ENCODE measurements at places on chromosomes 1 and 21.

- no peak for DNase-seq
Observed at GRCh38 chr1:179025975-179026812, 500 bp downstream of the FAM20B start.

GRCh38 chr21:46005081-46005480, 23.5 kb downstream of the COL6A1 start:
- DNase-seq: no peak

- no peak for DNase-seq
Observed at GRCh38 chr1:116722016-116722838, 32.0 kb upstream of the CD2 start.

DNA sequence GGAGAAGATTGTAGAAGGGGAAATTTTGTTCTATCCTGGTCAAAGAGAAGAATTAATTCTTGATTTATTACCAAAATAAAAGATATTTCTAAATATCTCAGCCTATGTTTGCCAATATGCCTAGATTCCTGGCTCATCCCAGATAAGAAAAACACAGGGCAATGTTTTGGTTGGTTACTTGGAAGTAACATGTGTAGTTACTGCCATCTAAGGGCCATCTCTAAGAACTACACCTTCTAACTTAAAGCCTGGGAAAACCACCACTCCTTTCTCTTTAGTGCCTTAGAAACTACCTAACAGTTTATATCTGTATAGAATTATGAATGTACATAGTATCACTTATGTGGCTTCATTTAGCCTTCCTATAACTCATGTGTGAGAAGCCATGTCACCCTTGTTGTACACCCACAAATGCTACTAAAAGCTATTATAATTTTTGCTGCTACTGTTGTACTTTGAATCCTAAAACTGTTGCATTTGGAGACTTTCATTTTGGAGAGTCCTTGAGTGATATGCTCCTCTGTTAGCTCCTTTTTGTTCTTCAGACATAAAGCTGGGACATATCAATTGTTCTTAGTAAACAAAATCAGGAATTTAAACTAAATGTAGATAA, 4.5 kb downstream of the AIM2 start:
- no peak for DNase-seq

DNA sequence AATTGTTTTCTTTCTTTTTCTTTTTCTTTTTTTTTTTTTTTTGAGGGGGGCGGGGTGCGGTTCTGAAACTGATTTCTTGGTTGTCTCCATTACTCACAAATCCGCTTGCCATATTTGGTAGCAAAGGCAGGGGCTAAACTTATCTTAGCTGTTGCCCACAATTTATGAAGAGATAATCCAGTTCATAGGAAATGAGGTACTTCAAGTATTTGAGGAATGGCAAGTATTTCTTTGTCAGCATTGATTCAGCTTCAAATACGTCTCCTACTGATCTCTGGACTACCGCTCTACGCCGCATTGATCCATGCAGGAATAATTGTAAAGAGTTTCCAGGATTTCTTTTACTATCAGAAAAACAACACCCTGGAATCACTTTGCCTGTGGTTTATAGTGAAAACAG, 289.2 kb upstream of the DPYD start:
- DNase-seq: peak; percentile 7

GRCh38 chr1:175808573-175808972, 65.2 kb upstream of the TNR start:
- no peak for DNase-seq

DNA sequence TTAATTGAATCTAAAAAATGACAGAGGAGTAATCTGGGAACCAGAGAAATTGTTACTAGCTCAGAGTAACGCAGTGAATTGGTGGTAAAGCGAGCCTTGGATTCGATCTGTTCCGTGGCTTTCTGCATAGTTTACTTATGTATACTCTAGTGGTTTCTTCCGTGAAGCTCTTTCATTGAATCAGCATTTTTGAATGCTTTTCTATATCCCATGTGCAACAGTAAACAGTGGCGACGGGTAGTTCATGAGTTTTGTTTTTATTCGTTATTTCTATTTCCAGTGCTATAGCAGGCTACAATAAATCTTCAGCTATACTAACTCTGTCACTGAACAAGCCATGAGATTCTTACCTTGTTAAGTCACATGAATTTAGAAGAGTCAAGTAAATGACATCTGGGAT, 14.5 kb upstream of the MAP3K7CL start:
- no peak for DNase-seq

GRCh38 chr1:220552672-220553260, 24.8 kb downstream of the MARK1 start:
- no peak for DNase-seq

GRCh38 chr1:208207388-208208131, 36.6 kb downstream of the PLXNA2 start:
- no peak for DNase-seq

DNA sequence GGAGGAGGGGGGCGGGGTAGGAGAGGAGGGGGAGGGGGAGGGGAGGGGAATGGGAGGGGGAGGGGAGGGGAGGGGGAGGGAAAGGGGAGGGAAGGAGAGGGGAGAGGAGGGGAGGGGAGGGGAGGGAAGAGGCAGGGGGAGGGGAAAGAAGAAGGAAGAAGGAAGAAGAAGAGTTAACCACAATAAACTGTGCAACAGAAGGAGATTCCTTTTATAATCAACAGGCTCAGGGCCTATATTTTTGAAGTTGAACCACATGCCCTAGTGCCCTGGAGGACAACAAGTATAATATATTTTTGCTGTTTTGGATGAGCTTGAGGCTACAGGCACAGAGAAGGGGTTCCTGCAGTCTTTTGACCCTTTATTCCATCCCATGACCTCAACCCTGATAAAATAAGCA, 228.2 kb upstream of the IRF2BP2 start:
- no peak for DNase-seq

GRCh38 chr1:179883745-179884138, 1.7 kb downstream of the TOR1AIP1 start:
- no peak for DNase-seq

DNA sequence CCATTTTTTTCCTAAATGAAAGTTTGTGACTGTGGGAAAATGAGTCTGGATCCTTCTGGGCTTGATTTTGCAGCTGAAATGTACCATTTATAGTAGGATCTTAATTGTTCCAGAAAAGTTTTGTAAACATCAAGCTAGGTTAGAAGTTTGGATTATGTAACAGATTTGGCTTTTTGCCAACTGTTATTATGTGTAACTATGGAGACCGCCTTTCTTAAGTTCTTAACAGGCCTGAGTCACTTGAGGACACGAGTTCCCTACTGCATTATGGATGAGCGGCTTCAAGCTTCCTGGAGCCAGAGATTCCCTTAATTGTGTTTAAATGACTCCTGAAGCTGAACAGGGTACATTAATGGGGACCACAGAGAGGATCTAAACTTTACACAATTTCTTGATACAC, 22.2 kb downstream of the SLC25A33 start:
- DNase-seq: no peak

- no peak for DNase-seq
Observed at GRCh38 chr1:155909894-155910293, 1.3 kb downstream of the RIT1 start.

DNA sequence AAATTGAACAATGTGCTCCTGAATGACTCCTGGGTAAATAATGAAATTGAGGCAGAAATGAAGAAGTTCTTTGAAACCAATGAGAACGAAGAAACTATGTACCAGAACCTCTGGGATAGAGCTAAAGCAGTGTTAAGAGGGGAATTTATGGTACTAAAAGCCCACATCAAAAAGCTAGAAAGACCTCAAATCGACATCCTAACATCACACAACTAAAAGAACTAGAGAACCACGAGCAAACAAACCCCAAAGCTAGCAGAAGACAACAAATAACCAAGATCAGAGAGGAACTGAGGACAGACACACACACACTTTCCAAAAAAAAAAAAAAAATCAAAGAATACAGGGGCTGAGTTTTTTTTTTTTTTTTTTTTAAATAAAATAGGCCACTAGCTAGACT, 564.2 kb downstream of the SMYD3 start:
- DNase-seq: no peak

DNA sequence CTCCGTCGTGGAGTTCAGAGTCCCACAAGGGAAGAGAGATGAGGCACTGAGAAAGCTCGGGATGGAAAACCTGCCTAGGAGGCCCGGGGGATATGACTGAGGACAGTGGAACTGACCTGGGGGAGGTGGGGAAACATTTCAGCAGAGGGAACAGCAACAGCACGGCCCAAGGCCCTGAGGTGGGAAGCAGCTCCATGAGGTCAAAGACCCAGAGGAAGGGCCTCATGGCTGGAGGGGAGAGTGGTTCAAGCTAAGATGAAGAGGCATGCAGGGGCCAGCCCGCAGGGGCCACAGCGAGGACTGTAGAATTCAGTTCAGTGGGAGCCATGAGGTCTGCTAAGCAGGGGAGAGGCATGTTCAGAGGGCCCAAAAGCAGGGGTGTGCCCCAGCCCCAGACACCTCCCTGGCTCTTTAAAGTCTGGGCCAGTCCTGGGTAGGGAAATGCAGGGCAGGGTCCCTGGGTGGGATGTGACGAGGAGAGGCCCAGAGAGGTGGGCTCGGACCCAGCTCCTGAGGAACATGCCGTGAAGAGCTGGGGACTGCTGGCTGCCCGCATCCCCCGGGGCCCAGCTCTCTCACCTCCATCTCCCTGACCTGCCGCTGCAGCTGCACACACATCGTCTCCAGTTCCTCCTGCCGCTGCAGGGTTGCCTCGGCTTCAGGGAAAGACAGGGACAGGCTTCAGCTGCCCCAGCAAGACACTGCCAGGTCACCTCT, 9.9 kb downstream of the UBXN11 start:
- no peak for DNase-seq

- no peak for DNase-seq
Observed at GRCh38 chr1:34696981-34697380, 57.9 kb upstream of the GJB5 start.

DNA sequence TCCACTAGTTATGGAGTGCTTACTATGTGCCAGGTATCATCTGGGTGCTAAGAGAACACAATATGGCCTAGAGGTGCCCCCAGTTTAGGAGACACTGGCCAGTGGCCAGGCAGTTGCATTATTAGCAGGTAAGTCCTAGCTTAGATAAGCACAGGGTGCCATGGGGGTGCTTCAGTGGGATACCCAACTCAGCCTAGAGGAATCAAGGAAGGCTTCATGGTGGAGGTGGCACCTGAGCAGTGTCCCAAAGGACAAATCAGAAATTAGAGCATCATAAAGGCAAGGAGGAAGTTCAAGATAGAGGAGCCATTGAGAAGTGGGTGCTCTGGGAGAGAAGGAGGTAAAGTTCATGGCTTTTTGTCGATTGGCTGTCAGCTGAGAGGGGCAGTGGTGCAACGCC, 31.9 kb upstream of the PKP1 start:
- no peak for DNase-seq

GRCh38 chr1:111570781-111571181, 48.8 kb upstream of the RAP1A start:
- DNase-seq: peak; percentile 7

DNA sequence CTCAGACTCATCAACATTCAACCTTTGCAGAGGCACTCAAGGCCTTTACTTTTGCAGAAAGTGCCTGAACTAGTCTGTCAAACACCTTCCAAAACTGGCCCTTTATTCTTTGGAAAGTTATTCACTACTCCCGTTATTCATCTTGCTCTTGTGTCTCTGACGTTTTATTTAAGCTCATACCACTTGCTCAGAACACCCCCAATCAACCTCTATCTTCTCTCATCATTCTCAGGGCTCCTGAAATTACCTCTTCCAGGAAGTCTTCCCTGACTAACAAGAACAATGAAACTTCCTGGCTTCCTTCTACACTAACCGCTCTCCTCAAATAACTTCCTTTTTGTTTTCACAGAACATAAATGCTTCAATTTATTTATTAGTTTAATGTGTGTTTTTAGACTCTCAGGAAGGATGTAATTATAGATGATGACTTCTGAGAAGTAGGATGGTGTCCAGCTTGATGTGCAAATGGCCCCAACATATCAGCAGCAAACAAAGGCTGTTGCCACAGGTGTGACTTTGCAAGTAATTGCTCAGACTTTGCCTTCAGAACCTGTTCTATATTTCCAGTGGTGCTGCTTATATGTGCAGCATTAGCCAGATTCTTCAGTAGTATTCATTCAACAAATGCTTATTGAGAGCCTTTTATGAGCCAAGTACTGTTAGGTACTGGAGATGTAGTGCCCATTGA, 22.8 kb upstream of the BATF3 start:
- DNase-seq: no peak

GRCh38 chr1:8142955-8143629, 117.0 kb upstream of the ERRFI1 start:
- DNase-seq: no peak

GRCh38 chr1:59928996-59929395, 2.4 kb upstream of the CYP2J2 start:
- no peak for DNase-seq

GRCh38 chr21:26717146-26717739, 128.0 kb downstream of the ADAMTS1 start:
- DNase-seq: no peak

DNA sequence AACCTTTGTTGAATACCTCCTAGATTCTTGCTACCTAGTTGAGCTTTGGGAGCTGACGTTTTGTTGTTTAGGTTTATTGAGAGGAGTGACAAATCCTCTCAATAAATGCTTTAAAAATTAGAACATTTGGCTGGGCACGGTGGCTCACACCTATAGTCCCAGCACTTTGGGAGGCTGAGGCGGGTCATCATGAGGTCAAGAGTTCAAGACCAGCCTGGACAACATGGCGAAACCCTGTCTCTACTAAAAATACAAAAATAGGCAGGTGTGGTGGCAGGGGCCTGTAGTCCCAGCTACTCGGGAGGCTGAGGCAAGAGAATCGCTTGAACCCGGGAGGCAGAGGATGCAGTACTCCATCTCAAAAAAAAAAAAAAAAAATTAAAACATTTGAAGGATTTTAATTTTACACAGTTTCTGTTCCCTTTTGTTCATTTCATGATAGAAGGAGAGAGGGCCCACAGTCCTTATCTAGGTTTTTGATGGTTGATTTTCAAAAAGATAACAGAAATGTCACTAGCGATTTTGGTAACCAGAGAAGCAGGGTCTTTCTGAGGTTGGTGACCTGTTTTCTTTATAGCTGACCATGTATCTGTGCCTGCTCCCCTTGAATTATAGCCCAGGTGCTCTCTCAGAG, 44.2 kb upstream of the PIGV start:
- DNase-seq: no peak

- DNase-seq: no peak
Observed at GRCh38 chr1:39779137-39779536, 8.0 kb upstream of the OXCT2 start.

DNA sequence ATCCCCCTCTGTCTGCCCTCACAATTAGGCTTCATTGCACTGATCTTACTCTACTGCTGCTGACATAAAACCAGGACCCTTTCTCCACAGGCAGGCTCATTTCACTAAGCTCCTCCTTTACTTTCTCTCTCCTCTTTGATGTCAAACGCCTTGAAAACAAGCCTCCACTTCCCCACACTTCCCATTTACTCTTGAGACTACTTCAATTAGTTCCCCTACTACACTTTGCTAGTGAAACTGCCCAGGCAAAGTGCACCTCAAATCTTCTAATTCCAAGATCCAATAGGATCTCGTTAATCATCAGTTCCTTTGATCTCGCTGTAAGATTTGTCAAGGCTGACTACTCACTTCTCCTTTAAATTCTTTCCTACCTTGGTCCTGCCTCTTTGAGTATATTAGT, 5.9 kb upstream of the CDC20 start:
- no peak for DNase-seq
